Stimulated activated CD8-positive, alpha-beta memory T cell treated with anti-CD3 and anti-CD28 coated beads, Interleukin-2, amount 100 ng/mL, for 1 hour (primary cell): ENCODE measurements at places on chromosomes 6 and 20.

DNA sequence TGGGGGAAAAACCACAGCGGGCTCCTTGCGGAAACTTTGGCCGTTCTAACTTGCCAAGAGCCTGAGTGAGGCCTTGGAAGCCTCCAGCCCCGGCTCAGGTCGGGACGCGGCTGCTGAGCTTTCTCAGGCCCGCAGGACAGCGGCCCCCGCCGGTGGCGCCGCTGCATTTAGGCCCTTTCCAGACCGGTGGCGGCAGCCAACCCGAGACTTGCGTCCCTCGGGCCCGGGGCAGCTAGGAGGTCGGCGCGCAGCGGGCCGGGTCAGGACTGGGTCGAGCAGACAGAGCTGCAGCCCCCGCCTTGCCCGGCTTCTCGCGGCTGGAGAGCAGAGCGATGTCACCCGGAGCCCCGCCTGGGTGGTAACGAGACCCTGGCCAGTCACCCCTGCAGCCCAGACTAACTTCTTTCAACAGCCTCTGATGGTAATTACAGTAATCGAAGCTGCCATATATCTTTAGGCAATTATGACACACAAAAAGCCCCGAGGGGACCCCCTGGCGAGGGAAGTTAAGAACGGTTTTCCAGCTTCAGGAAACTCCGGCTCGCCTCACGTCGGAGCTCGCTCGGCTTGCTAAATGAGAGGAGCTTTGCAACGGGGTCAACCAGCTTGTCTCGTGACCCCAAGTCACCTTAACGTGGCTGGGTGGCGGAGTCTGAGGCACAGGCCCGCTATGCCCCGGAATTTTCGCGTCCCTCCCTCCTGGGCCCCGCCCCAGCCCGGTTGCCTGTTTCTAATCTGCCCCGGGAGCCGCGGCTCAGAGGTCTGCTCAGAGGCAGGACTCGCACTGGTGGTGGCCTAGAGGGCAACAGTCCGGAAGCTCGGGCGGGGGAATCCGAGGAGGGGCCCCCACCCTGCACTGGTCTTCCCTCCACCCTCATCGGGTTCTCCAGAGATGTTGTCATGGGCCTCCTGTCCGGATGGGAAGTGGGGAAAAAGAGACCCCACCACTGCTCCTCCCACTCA is 3.0 kb downstream of the NR2E1 start:
- no peak for DNase-seq

DNA sequence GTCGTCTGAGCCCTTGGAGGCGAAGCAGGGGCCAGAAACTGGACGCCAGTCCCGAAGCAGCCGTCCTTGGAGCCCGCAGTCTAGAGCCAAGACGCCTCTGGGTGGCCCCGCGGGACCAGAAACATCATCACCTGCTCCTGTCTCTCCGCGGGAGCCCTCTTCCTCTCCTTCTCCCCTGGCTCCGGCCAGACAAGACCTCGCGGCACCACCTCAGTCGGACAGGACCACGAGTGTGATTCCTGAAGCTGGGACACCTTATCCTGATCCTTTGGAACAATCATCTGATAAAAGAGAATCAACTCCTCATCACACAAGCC is 416 bp downstream of the RSPH4A start:
- DNase-seq, result no peak

DNA sequence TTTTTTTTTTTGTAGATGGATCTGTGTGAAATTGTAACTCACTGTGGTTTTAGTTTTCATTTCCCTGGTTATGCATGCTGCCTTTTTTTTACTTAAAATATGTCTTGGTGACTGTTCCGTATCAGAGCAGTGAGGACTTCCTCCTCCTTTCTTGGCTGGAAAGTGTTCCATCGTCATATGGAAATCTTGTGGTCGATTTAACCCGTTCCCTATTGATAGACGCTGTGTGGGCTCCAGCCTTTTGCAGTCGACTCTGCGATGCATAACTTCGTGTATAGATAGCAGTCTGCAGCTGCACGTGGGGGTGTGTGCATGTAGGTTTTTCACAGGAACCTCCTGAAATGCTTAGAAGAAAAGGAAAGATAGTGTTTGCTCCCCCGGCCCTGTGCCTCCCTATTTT is 28.1 kb upstream of the PNPLA1 start:
- no peak for DNase-seq

DNA sequence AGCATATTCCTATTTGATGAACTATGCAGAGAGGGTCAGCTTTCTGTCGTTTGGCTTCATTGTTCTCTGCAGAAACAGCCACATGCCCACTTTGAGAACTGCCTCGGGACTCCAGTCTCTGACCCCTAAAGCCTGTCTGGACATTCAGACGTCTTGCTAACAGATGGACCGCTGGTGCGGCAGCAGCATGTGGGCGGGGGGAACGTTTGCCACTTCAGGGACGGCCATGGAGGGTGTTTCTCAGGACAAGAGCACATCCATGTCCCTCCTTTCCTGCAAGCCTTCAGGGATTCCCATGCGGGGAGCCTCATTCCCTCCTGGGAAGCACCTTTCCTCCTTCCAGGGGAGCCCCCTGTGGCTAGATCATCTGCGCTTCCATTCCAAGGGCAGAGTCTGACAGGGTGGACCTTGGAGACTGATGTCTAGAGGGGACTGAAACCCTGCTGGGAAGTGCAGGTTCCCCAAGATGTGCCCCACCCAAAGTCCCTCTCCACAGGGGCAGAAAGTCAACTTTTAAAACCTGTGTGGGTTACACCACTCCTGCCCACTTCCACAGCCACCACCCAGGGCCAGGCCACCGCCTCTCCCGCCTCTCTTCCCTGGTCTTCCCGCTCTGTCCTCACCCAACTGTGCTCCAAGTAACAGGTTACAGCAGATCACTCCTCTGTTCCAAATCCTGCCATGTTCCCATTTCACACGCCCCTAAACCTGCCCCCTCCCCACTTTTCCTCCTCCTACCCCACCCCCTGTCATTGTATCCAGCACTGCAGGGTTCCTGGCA is 94.8 kb upstream of the PMEPA1 start:
- no peak for DNase-seq

DNA sequence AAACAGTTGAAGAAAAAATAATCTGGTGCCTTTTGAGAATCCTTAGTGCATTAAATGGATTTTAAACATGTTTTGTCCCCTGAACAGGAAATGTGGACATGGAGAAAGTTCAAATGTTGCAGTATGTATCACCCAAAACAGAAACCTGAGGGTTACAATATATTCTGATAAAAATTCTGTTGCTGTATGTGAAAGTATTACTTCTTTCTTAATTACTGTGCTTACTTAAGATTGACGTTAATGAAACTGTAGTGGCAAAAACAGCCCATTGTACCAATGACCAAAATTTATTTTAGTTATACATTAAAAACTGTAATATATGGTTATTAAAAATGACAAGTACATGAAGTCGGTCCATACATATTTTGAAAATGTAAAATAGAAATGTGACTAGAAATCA is 100.6 kb downstream of the PRDM1 start:
- no peak for DNase-seq

- DNase-seq, result no peak
These were observed 21.0 kb downstream of the PTK7 start for GRCh38 chr6:43097098-43097489.

GRCh38 chr6:152271776-152272464 is 365.2 kb downstream of the SYNE1 start:
- DNase-seq, result no peak

DNA sequence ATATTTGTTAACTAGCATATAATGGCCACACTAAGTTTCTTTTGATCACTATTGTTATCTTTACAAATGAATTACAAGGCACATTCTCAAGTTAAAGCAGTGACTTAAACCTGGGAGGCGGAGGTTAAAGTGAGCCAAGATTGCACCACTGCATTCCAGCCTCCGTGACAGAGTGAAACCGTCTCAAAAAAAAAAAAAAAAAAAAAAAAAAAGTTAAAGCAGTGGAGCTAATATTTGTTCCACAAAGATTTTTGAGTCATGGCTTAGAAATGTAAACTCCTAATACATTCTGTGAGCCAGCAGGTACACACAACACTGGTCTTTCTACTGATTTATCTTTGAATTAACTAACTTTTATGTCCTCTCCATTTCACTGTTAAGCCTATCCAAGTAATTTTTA is 221.7 kb upstream of the HTR1E start:
- no peak for DNase-seq

DNA sequence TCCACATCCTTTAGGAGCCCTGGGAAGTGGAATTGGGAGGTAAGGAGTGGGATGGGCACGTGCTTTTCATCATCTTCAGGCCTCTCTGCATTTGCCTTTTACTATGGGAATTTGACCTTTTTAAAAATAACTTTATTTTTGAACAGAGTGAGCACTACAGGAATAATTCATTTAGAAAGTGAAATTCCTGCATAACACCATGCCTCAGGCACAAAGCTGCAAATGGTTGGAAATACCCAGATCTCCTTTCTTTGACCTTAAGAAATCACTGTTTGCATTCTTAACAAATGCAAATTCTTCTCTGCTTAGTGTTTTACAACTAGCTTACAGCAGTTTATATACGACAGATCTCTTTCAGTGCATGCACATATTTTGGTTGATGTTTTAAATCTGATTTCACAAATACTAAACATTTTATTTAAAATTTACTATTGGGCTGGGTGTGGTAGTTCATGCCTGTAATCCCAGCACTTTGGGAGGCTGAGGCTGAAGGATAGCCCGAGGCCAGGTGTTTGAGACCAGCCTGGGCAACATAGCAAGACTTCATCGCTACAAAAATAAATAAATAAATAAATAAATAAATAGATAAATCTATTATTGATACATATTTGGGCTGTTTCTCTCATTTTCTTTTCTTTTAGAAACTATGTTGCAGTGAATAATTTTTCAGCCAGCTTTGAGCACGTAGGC is 24.5 kb downstream of the CST8 start:
- DNase-seq, result no peak

DNA sequence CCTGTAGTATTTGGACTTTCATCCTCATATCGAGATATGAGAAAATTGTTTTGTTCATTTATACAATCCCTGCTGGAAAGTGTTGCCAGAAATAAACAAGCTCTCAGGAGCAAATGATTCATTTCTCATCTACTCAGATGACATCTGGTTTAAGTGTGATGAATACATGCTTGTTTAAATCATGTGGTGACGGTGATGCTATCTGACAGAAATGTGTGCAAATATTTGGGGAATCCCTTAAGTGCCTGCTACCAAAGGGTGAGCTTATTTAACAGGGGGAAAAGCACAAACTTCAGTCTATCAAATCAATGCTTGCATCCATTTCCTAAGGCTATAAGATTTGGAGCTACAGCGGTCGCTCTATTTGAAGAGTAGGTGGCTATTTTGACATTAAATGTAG is 368.3 kb upstream of the SASH1 start:
- no peak for DNase-seq

DNA sequence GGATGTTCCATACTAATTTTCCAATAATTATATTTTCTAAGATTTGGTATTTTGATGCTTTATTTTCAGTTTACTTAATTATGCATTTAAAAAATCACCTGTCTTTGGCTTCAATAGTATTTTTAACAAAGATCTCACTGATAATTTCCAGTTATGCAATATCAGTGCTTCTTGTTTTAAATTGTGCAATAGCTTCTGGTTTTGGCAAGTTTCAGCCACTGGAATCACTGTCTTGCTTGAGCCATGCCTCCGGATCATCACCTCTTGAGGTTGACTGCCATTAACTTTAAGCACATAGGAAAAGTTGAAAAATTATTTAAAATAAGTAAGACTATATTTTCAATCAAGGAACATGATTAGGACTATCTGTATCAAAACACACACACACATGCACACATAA is 1242.1 kb downstream of the HACE1 start:
- DNase-seq, result no peak

DNA sequence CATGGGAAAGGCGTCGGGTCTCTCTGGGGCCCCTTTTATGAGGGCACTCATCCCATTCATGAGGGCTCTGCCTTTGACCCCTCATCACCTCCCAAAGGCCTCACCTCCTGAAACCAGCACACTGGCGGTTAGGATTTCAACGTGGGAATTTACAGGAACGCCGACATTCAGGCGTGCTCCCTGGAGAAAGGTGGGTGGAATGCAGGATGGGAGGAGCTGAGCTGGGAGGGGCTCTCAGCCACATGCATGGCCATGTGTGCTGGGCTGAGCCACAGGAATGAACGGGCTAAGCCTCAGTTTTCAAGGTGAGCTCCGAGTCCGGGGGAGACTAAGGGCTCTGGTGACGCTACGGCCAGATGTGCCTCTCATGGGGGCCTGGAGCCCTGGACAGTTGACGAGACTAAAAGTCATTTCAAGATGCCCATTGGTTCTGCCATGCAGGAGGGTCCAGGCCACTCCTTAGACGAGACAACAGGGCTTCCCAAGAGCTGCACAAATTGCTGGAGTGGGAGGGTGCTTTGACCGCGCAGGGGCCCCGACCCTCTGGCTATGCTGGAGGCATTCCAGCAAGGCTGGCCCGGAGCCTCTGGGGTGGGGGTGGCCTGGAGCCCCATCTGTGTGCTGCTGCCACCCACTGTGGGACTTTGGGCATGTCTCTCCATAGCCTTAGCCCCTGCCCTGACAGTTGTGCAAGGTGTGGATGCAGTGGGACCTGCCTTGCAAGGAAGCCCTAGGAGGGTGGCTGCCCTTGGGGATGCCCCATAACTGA is 3.8 kb upstream of the ARFGAP1 start:
- DNase-seq, result no peak

GRCh38 chr6:50271817-50272216 is 222.1 kb upstream of the DEFB112 start:
- DNase-seq, result no peak

GRCh38 chr6:159035891-159036290 is 8.9 kb downstream of the TAGAP start:
- no peak for DNase-seq

DNA sequence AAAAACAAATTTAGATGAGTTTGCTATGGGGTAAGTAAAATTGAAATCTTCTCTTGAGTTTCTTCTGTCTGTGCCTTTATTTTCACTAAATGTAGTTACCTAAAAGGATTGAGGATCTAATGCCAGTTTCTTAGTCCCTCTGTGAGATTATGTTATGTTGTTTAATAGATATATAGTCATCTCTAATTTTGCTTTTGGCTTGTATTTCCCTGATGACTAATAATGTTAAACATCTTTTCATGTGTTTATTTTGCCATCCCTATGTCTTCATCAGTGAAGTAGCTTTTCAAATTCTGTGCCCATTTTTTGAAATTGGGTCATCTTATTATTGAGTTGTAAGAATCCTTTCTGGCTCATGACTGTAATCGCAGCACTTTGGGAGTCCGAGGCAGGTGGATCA is 13.7 kb downstream of the QRSL1 start:
- no peak for DNase-seq

- DNase-seq, result no peak
These were observed 137.8 kb downstream of the EDN3 start for GRCh38 chr20:59438201-59438600.

- no peak for DNase-seq
These were observed 11.9 kb downstream of the SYNE1 start for GRCh38 chr6:152625213-152625612.
